Tongue (tissue), 3 donors: ENCODE measurements at places on chromosomes 2 and 18. TPM values are rescaled to one million over a fixed set of nuclear protein-coding genes. Genes with fewer than 3 reads are reported as not detected.

The CKAP2L gene
- total RNA-seq = 35.3 TPM

The COLEC11 gene
- 0.92 TPM for total RNA-seq

The GPR45 gene
- not detected for total RNA-seq

The DOK6 gene
- 3.9 TPM for total RNA-seq

The IL1RL2 gene
- 2.8 TPM for total RNA-seq

The APCDD1 gene
- total RNA-seq = 31.2 TPM

The GLI2 gene
- total RNA-seq = 6.9 TPM

The SOWAHC gene
- 23.0 TPM for total RNA-seq

The SLC4A5 gene
- total RNA-seq = 2.6 TPM

The ZDBF2 gene
- total RNA-seq = 38.6 TPM

The TRIM54 gene
- total RNA-seq = 40.5 TPM

The NT5C1B gene
- not detected for total RNA-seq

The ARHGAP15 gene
- total RNA-seq = 32.2 TPM

The ASXL2 gene
- 12.2 TPM for total RNA-seq

The BMP10 gene
- not detected for total RNA-seq

The DUSP11 gene
- total RNA-seq = 33.7 TPM

The HES6 gene
- total RNA-seq = 22.1 TPM

The CD28 gene
- 2.4 TPM for total RNA-seq

The SCYGR8 gene
- total RNA-seq = not detected
